ENCODE measurements at places on chromosomes 1 and 21. TPM values are rescaled to one million over a fixed set of nuclear protein-coding genes. Genes with fewer than 3 reads are reported as not detected.

GJA5 gene
- not detected for total RNA-seq

DCST1 gene
- total RNA-seq, result not detected

DNA sequence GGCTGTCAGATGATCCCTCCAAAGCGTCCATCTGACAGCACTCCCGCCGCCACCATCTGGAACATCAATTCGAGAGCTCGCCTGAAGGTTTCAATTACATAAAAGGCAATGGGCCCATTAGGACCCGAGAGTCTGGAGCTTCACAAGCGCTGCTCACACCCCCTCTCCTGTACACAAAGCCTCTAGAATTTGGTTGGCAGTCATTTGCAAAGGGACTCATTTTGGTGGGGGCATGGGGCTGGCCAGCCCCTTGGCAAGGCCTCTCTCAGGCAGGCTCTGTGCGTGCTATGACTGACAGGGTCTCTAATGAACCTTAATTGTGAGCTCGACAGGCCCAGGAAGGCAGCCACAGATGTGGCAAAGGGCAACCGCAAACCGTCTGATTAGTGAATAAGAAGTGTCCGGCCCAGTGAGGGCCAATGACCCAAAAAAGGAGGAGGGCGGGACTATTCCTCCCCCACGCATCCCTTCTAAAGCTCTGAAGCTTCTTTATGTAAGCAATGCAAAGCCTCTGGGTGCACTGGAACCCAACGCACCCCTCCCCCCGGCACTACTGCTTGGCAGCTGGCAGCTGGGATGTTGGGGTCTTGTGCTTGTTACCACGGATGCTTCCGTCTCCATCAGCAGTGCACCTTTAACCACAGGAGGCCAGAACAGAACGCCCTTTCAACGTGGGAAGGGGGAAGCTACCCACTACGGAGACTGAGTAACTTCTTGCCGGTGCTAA is 79.4 kb downstream of the CAPZB start:
- H3K27me3 ChIP-seq, result no peaks in the 10 kb centered on the region
- H3K4me3 ChIP-seq, result no peak overlapping the region
- peaks cover 33% of the 10 kb centered on the region for H3K4me1 ChIP-seq
- peaks cover 3% of the 10 kb centered on the region for H3K36me3 ChIP-seq
- peak overlapping the region; percentile 50 for H3K27ac ChIP-seq
- no peak for DNase-seq

- no peak overlapping the region for H3K4me3 ChIP-seq
- DNase-seq, result no peak
- H3K27ac ChIP-seq, result no peak overlapping the region
- H3K27me3 ChIP-seq, result no peaks in the 10 kb centered on the region
Observed at GRCh38 chr1:195754303-195754702, 853.9 kb downstream of the KCNT2 start.

FNDC5 gene
- total RNA-seq, result not detected

DNA sequence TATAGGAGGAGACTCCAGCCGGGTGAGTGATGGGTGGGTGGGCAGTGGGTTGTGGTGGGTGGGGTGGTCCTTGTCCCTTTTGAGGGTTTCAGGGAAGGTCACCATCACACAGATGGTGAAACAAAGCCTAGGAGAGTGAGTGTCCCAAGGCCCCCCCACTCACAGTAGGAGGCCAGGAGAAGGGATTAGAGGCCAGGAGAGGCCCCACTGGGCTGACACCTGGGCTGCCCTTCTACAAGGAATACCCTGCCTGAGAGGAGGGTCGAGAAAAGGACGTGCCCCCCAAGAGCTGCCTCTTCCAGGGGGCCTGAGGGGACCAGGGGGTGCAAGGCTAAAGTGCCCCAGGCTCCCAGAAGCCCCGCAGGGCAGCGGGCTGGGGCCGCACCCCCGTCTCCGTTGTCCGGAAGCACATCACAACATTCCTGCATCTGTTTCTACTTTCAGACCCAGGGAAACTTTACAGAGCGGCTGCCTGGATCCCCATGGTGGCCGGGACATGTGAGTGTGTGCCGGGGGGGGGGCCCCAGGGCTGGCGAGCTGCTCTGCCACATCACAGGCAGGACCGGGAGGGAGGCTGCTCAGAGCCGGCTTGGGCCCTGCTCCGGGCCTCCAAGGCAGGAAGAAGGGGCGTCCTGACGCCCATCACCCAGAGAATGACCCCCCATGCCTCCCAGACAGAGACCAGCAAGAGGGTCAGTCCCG is 68.2 kb downstream of the ARHGEF16 start:
- H3K4me3 ChIP-seq, result no peak overlapping the region
- H3K36me3 ChIP-seq, result no peaks in the 10 kb centered on the region
- H3K27me3 ChIP-seq, result no peaks in the 10 kb centered on the region

RAB7B gene
- not detected for total RNA-seq

ADAM30 gene
- total RNA-seq, result not detected

DNA sequence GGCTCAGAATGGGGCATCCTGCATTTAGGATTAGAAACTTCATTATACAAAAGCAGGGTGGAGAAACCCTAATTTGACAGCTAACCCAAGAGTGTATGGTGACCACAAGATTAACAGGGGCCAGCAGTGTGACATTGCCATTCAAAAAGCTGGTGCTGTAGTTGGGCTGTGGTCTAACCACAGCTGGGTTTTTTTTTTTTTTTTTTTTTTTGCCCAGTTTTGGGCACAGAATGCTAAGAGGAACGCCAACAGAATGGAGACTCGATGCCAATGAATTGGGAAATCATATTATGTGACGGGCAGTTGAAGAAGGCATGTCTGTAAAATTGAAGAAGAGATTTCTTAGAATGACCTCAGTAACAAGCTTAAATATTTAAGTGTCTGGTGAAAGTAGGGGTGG is 58.4 kb downstream of the NFIA start:
- H3K27me3 ChIP-seq, result peaks cover 7% of the 10 kb centered on the region
- DNase-seq, result no peak
- H3K27ac ChIP-seq, result no peak overlapping the region

DNA sequence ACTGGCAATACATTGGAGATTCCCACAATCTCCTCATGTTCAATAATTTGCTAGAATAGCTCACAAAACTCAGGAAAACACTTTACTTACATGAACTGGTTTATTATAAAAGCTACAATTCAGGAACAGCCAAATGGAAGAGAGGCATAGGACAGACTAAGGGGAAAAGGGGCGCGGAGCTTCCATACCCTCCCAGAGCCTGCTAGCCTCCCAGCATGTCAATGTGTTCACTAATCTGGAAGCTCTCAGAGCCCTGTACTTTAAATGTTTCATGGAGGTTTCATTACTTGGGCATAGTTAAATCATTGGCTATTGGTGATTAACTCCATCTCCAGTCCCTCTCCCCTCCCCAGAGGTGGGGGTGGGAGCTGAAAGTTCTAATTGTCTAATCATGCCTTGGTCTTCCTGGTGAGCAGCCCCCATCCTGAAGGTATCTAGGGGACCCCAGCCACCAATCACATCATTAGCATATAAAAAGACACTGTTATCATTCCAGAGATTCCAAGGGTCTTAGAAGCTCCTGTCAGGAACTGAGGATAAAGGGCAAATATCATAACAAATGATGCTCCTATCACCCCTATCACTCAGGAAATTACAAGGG is 10.9 kb upstream of the DMRTB1 start:
- no peak for DNase-seq
- H3K36me3 ChIP-seq, result peaks cover 1% of the 10 kb centered on the region
- H3K4me3 ChIP-seq, result no peak overlapping the region
- no peaks in the 10 kb centered on the region for H3K4me1 ChIP-seq
- H3K27ac ChIP-seq, result no peak overlapping the region

DNA sequence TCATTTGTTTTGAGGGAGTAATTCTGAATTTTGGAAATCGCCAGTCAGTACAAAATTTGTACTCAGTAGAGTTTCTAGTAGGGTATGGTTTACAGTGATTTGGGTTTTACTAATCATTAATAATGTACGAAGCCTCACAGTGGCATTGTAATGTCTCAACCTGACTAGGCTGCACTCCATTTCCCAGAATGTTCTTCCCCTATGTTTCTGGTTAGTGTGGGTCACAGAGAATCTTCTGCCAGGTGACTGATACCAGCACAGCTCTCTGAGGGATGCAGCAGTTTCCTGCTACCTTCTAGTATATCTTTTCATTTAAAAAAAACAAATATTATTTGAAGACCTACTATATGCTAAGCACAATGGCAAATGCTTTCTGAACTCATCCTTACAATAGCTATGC is 112.9 kb downstream of the PTPN14 start:
- peak overlapping the region; percentile 66 for H3K4me3 ChIP-seq
- peaks cover 4% of the 10 kb centered on the region for H3K36me3 ChIP-seq
- peak overlapping the region; percentile 95 for H3K27ac ChIP-seq
- H3K27me3 ChIP-seq, result no peaks in the 10 kb centered on the region

GRCh38 chr1:119773711-119774241 is 5.1 kb upstream of the HMGCS2 start:
- no peak for DNase-seq
- H3K36me3 ChIP-seq, result peaks cover 3% of the 10 kb centered on the region
- no peak overlapping the region for H3K27ac ChIP-seq

DNA sequence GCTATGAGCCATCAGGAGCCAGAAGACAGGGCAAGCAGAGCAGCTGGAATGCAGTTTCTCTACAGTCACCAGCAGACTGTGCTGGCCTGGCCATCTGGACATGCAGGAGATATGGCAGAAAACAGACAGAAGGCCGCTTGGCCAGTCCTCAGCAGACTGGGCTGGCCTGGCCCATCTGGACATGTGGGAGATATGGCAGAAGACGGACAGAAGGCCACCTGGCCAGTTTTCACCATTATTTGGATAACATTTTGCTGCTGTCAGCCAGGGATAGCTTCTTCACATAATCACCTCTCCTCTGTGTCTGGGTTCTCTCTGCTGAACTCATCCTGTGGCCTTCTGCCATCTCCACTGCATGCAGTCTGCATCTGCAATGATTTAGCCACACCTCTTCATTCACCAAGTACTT is 25.0 kb upstream of the CACYBP start:
- H3K27me3 ChIP-seq, result no peaks in the 10 kb centered on the region
- no peak for DNase-seq
- peaks cover 53% of the 10 kb centered on the region for H3K4me1 ChIP-seq
- H3K27ac ChIP-seq, result peak overlapping the region; percentile 1
